Esophagus squamous epithelium (tissue), 5 donors: ENCODE measurements at places on chromosomes 3 and 15.

DNA sequence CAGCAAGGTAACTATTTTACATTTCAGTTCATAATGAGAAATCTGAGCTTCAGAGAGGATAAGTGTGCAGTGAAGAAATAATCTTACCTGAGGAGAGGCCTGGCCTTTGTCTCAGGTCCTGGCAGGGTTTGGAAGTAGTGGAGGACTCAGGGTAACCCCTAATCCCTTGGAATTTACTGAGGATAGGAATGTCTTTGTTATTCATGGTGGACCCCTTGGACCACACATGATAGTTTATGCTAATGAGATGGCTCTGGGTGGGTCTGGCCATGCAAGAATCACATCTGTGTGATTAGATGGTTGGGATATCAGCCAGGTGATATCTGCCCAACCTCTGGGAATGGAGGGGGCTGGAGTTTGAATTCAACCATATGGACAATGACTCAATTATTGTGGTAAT is 65.0 kb upstream of the DAZL start:
- no peak for DNase-seq

GRCh38 chr3:158269942-158270341 is 160.1 kb downstream of the RSRC1 start:
- no peak for DNase-seq

GRCh38 chr15:90062023-90062442 is 40.2 kb downstream of the IDH2 start:
- no peak for DNase-seq

- no peak for DNase-seq
These were observed 687.0 kb downstream of the NTRK3 start for GRCh38 chr15:87569581-87569980.
